ENCODE measurements at places on chromosomes 13 and 19.
A peak's percentile ranks its signal among the peaks of the same experiment; 100 is the strongest.

- no peak overlapping the region for H3K4me3 ChIP-seq
- peaks cover 2% of the 10 kb centered on the region for H3K36me3 ChIP-seq
- H3K4me1 ChIP-seq, result peaks cover 12% of the 10 kb centered on the region
- peaks cover 10% of the 10 kb centered on the region for H3K27me3 ChIP-seq
Measured at GRCh38 chr13:24153979-24154701, 6.4 kb upstream of the SPATA13 start.

DNA sequence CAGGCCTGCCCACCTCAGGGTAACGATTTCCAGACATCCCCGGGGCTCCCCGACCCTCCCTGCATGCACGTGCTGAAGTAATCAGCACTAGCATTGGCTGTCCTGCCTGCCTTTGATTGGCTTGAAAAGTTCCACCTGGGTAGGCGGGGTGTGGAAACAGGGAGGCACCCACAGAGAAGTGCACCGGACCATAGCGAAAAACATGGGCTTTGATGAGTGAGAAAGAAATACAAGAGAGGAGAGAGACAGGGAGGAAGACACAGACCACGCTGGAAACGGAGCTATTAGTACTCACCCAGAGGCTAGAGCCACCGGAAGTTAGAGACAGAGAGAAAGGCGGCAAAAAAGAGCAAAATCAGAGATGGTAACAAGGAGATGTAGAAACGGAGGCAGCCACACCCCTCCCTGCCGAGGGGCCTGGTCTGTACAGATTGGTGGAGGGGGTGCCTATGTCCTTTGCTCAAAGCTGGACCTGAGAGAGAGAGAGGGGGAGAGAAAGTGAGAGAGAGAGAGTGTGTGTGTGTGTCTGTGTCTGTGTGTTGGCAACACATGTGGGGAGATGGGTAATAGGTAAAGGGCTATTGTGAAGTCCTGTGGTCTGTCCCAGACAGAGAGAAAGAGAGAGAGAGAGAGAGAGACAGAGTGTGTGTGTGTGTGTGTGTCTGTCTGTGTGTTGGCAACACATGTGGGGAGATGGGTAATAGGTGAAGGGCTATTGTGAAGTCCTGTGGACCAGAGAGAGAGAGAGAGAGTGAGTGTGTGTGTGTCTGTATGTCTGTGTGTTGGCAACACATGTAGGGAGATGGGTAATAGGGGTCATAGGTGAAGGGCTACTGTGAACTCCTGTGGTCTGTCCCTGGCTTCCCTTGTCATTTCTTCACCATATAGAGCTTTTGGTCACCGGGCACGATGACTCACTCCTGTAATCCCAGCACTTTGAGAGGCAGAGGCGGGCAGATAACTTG, 2.9 kb downstream of the CGB3 start:
- peak overlapping the region; percentile 6 for H3K27ac ChIP-seq
- peaks cover 5% of the 10 kb centered on the region for H3K36me3 ChIP-seq
- no peak for DNase-seq
- H3K4me3 ChIP-seq, result peak overlapping the region; percentile 85

DNA sequence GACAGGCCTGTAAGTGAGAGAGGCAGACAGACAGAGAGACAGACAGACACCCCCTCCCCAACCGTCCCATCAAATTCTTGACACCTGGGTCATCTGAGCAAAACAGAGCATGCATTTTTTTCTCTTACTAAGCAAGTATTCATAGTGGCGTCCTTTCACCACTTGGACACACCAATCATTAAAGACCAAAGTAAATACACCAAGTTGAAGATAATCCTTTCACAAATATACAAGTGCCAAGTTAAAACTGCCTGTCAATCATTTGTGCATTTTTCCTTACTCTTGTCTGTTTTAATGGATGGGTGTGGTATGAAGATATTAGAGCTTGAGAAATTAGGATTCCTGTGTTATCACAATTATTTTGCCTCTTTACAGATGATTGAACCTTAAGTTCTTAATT, 337.3 kb downstream of the ATP8A2 start:
- H3K27ac ChIP-seq, result no peak overlapping the region
- peaks cover 2% of the 10 kb centered on the region for H3K36me3 ChIP-seq
- no peaks in the 10 kb centered on the region for H3K4me1 ChIP-seq
- H3K27me3 ChIP-seq, result peaks cover 29% of the 10 kb centered on the region
- DNase-seq, result no peak
- H3K4me3 ChIP-seq, result no peak overlapping the region

GRCh38 chr13:103009051-103009840, 57.0 kb downstream of the SLC10A2 start:
- H3K4me1 ChIP-seq, result no peaks in the 10 kb centered on the region
- DNase-seq, result no peak
- no peak overlapping the region for H3K27ac ChIP-seq

DNA sequence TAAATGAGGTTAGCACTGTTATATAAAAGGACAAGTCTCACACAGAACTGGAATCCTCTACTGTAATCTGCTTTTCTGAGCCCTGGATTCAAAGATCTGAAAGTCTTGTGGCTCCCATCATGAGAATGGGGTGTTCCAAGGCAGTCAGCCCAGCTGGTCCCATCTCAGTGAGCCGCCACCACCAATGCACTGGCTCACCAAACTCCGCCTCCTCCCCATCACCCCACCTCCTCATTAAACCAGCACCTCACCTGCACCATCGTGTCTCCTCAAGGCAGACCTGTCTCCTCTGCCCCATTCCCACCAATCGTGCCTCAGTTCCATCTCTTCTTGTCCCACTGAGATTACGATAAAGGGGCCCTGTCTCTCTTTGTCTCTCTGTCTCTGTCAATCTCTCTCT, 166.7 kb downstream of the USP12 start:
- peaks cover 55% of the 10 kb centered on the region for H3K27me3 ChIP-seq
- no peaks in the 10 kb centered on the region for H3K4me1 ChIP-seq
- no peak for DNase-seq
- H3K36me3 ChIP-seq, result peaks cover 2% of the 10 kb centered on the region
- H3K4me3 ChIP-seq, result no peak overlapping the region

GRCh38 chr13:107942030-107942617, 273.2 kb downstream of the LIG4 start:
- DNase-seq, result no peak
- no peaks in the 10 kb centered on the region for H3K4me1 ChIP-seq
- H3K36me3 ChIP-seq, result no peaks in the 10 kb centered on the region
- no peaks in the 10 kb centered on the region for H3K27me3 ChIP-seq

DNA sequence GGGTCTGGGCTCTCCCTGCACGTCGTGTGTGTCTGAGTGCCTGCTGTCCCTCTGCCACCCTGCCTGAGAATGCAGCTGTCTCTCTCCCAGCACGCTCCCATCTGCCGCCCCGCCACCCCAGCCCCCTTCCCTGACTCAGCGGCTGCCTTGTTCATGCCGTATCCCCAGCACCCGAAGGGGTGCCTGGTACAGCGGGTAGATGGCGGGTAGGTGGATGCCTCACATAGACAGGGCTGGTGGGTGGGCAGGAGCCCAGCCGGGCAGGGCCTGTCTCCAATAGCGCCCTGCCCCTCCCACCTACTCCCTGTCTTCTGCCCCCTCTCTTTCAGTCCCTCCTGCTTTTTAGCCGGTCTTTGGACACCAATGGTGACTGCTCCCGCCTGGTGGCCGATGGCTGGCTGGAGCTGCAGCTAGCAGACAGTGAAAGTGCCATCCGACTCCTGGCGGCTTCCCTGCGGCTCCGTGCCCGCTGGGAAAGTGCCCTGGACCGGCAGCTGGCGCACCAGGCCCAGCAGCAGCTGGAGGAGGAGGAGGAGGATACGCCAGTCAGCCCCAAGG, 30.3 kb downstream of the DHX34 start:
- no peak for DNase-seq
- peaks cover 30% of the 10 kb centered on the region for H3K4me1 ChIP-seq
- no peaks in the 10 kb centered on the region for H3K27me3 ChIP-seq
- no peak overlapping the region for H3K27ac ChIP-seq
- no peak overlapping the region for H3K4me3 ChIP-seq
- H3K36me3 ChIP-seq, result peaks cover 11% of the 10 kb centered on the region

- H3K27me3 ChIP-seq, result no peaks in the 10 kb centered on the region
- peaks cover 76% of the 10 kb centered on the region for H3K36me3 ChIP-seq
- peaks cover 7% of the 10 kb centered on the region for H3K4me1 ChIP-seq
- DNase-seq, result no peak
- peak overlapping the region; percentile 47 for H3K4me3 ChIP-seq
Measured at GRCh38 chr19:3977242-3978143, 6.6 kb upstream of the DAPK3 start.

- H3K4me3 ChIP-seq, result peak overlapping the region; percentile 91
- H3K36me3 ChIP-seq, result peaks cover 5% of the 10 kb centered on the region
- no peaks in the 10 kb centered on the region for H3K27me3 ChIP-seq
- H3K27ac ChIP-seq, result peak overlapping the region; percentile 95
- no peak for DNase-seq
Measured at GRCh38 chr13:50910485-50910805, 854 bp downstream of the RNASEH2B start.

DNA sequence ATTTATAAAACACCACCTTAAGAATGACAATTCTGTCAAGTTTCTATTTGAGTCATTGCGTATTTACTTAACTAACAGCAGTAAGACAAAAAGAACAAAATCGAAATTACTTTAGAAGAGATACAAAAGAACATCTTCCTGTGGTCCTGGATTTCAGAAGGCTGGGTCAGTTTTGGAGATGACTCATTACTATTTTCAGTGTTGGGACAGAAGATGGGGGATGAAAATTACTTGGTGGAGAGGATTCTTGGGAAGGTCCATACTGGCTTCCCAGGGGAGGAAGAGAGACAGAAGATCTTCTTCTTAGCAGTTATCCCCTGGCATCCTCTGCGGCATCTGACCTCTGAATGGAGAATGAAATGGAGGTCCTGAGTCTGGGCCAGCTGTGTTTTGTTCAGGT, 33.5 kb upstream of the CSNK1A1L start:
- H3K36me3 ChIP-seq, result no peaks in the 10 kb centered on the region
- DNase-seq, result no peak
- H3K4me3 ChIP-seq, result no peak overlapping the region
- H3K4me1 ChIP-seq, result no peaks in the 10 kb centered on the region
- H3K27ac ChIP-seq, result no peak overlapping the region

DNA sequence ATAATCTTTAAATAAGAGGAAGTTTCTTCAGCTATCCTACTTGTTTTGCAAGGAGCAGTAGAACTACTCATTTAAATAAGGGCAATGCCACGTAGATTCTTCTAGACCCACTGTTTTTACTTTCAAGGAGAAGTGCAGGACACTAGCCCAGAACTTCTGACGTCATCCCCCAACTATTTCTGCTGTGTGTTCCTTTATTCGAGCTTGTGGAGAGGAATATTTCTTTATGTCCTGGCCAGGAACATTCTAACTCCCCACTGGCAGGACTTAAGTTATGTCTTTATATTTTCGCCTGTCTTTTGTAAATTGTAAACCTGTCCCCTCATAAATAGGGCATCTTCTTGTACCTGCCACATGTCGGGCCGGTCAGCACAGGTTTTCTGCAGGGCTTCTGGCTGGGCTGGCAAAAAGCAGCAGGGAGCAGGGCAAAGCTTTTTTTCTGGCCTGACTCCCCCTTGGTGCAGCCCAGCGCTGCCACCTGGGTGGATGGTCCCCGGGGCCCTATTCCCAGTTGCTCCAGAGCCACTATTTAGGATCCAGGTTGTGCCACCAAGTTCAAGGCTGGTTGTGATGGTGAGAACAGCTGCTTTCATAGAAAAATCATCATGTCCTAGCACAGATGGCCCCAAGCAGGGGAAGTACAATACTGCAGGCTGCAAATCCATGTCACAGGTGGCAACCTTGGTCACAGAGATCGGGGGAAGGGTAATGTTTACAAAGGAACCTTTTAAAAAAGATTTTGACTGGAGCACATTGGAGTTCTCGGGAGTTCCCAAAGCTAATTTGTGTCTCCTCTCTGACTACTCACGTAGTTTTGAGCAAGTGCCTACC, 1.8 kb downstream of the MBNL2 start:
- H3K4me3 ChIP-seq, result peak overlapping the region; percentile 91
- H3K27ac ChIP-seq, result peak overlapping the region; percentile 99
- H3K4me1 ChIP-seq, result peaks cover 42% of the 10 kb centered on the region
- no peaks in the 10 kb centered on the region for H3K27me3 ChIP-seq
- peak; percentile 12 for DNase-seq
- peaks cover 14% of the 10 kb centered on the region for H3K36me3 ChIP-seq

GRCh38 chr19:50897612-50898011, 13.6 kb downstream of the KLK4 start:
- H3K4me1 ChIP-seq, result no peaks in the 10 kb centered on the region
- no peak for DNase-seq
- H3K36me3 ChIP-seq, result no peaks in the 10 kb centered on the region
- H3K27me3 ChIP-seq, result peaks cover 47% of the 10 kb centered on the region

GRCh38 chr13:50713523-50714248, 129.8 kb downstream of the DLEU7 start:
- H3K4me3 ChIP-seq, result peak overlapping the region; percentile 66
- no peaks in the 10 kb centered on the region for H3K27me3 ChIP-seq
- peak overlapping the region; percentile 5 for H3K27ac ChIP-seq
- peaks cover 2% of the 10 kb centered on the region for H3K36me3 ChIP-seq

DNA sequence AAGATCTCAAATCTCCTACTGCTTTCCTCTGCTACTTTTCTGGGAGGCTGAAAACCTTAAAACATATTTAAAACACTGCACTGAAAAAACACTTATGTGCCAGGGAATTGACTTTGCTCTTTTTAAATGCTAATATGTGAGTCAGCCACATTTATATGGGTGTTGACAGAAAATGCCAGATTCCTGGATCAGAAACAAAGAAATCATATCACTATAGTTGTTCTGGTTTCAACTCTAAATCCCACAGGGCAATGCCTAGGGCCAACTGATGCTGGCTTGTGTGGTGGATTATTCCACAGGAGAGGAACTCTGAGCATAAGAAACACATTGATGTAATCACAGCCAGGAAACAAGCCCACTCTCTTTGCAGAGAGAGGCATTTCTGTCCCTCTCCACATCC, 1439.0 kb upstream of the SPRY2 start:
- H3K27me3 ChIP-seq, result no peaks in the 10 kb centered on the region
- H3K4me3 ChIP-seq, result no peak overlapping the region
- H3K27ac ChIP-seq, result no peak overlapping the region
- H3K4me1 ChIP-seq, result no peaks in the 10 kb centered on the region

DNA sequence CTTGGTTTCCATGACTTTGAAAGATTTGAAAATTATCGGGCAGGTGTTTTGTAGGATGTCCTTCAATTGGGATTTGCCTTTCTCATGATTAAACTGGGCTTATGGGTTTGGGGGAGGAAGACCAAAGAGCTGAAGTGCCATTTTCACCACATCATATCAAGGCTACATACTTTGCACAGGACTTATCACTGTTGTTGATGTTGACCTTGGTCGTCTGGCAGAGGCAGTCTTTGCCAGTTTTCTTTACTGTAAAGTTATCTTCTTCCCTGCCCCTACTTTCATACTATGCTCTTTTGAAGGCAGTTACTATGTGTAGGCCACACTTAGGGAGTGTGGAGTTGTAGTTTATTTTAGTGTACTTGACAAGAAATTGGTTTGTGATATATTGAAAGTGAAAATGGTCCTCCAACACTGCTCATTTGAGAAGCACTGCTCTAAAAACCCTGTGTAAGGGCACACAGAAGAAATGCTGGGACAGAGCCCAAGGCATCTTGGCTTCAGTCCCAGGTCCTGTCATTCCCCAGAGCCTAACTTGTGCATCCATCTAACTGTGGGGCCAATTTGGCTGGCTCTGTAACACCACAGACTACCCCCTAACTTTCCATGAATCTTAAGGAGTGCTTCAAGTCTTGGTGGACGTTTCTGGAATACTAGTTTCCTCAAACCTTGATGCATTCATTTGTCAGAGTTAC, 384.9 kb downstream of the KCNRG start:
- H3K4me1 ChIP-seq, result peaks cover 7% of the 10 kb centered on the region
- no peaks in the 10 kb centered on the region for H3K36me3 ChIP-seq
- no peak for DNase-seq
- no peak overlapping the region for H3K4me3 ChIP-seq
- H3K27ac ChIP-seq, result no peak overlapping the region
- H3K27me3 ChIP-seq, result no peaks in the 10 kb centered on the region

- no peaks in the 10 kb centered on the region for H3K27me3 ChIP-seq
- peak overlapping the region; percentile 42 for H3K27ac ChIP-seq
- no peak overlapping the region for H3K4me3 ChIP-seq
- DNase-seq, result no peak
Measured at GRCh38 chr13:100130092-100130491, 41.2 kb downstream of the PCCA start.

GRCh38 chr19:5880604-5881078, 10.3 kb upstream of the FUT5 start:
- H3K36me3 ChIP-seq, result peaks cover under 1% of the 10 kb centered on the region
- DNase-seq, result no peak
- no peaks in the 10 kb centered on the region for H3K4me1 ChIP-seq
